ENCODE measurements at places on chromosomes 11 and 22. TPM values are rescaled to one million over a fixed set of nuclear protein-coding genes. Genes with fewer than 3 reads are reported as not detected.

- no peak for DNase-seq
Observed at GRCh38 chr11:46273511-46274205, 3.8 kb upstream of the CREB3L1 start.

- DNase-seq = no peak
Observed at GRCh38 chr11:379205-380094, 10.2 kb downstream of the B4GALNT4 start.

DNA sequence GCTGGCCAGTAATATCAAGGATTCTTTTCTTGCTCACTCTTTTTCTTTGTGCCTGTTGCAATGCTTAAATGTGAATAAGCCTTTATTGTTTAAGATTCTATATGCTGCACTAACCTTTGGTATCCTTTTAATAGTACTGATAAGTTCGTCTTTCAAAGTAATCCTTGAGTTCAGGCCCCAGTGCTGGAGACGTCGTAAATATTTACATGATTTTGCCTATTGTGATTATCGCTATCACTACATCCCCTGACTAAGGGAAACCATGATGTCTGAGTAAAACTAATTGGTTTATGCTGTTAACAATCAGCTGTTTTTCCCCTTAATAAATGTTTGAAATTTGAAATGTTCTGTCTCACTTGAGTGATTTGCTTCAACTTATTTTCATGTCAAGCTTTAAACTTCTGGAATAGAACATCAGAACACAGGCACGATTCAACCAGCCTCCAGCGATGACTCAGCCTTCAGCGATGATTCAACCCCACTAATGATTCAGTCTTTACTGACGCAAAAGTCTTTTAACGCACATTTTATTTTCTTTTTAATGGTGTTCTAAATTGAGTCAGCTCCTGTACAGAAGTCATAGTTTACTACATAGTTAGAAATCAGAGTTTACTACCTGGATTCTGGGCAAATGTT lies 3.9 kb downstream of the HTATIP2 start:
- peak; percentile 74 for DNase-seq

GRCh38 chr11:60966890-60967289 lies 4.6 kb upstream of the CD6 start:
- DNase-seq = no peak

GRCh38 chr11:114501901-114502300 lies 57.8 kb downstream of the NXPE1 start:
- DNase-seq = no peak

DNA sequence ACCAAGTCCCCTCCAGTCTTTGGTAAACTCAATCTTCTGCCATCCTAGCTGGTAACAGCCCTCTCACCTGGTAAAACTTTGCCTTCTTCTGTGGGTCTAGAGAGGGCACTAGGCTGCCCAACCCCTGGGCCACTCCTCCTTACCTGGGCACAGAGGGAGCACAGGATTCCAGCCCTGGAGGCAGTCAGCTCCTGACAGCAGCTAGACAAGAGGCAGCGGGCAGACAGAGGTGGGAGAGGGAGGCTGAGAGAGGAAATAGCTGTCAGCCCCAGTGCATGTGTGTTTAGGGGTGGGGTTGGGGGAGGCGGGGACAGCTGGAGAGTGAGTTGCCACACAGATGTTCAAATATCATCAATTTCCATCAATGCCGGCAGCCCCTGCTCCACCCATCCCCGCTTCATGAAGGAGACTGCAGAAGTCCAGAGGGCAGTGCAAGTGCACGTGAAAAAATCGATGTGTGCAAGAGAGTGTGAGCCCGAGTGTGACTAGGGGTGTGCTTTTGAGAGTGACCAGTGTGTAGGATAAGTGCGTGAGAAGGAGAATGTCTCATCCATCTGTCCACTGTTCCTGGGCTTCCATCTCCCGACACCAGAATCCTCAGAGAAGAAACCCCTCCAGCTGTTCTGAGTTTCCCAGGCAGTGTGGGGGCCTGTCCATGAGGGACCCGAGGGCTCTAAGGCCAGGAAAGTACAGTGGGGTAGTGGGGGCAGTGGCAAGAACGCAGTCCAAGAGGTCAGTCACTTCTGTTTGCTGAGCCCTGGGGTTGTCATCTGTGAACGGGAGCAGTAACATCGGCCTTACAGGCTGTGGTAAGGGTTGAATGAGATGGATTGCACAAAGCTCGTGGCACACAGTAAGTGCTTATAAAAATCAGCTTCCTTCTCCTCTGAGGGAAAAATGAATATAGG lies at the start of gene PTGDR2:
PTGDR2 (minus strand) TSS at position 225 of the 908 bp plus-strand sequence. CDS start 2,228 bp downstream, outside the sequence.
- DNase-seq = no peak

GRCh38 chr22:23259916-23260644 lies 79.8 kb downstream of the BCR start:
- no peak for DNase-seq

GRCh38 chr11:126336671-126337101 lies 18.8 kb upstream of the ST3GAL4 start:
- no peak for DNase-seq

GRCh38 chr11:123671534-123671933 lies 17.1 kb upstream of the SCN3B start:
- DNase-seq = no peak

GRCh38 chr11:75667255-75667830 lies 1.5 kb downstream of the MAP6 start:
- DNase-seq = no peak

DNA sequence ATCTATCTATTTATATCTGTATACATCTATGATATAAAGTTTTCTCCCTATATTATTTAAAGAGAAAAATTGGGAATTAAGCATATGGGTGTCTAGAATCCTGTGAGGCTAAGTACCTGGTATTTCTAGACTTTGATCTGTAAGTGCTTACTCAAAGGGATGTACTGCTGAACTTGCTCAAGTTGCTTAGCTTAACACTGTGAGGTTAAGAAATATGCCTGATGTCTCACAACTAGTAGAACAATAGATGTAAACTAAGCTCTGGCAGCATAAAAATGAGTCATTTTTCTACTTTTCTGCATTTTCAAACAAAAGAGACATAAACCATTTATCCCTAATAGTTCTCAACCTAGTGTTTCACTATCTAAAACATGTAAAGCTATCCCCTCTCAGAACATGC lies 744.4 kb upstream of the ANO3 start:
- DNase-seq = no peak

- DNase-seq = no peak
Observed at GRCh38 chr22:17872471-17872870, 98.2 kb upstream of the BID start.

DNA sequence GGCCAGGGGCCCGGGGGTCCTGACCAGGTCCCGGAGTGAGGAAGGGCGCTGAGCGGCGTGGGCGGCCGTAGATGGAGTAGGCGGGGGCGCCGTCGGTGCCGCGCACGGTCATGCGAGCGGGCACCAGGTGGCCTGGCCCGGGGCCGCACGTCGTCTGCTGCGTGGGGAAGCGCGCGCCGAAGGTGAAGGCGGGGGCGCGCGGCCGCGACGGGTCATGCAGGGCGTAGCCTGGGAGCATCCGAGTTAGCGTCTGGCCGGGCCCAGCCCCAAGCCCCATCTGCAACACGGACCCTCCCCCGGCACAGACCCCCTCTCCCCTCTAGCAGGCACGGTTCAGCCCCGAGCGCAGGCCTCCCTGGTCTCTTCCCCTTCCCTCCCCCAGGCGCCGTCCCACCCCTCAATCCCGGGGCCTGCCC lies 1.7 kb upstream of the TYMP start:
- DNase-seq = peak; percentile 45

DNA sequence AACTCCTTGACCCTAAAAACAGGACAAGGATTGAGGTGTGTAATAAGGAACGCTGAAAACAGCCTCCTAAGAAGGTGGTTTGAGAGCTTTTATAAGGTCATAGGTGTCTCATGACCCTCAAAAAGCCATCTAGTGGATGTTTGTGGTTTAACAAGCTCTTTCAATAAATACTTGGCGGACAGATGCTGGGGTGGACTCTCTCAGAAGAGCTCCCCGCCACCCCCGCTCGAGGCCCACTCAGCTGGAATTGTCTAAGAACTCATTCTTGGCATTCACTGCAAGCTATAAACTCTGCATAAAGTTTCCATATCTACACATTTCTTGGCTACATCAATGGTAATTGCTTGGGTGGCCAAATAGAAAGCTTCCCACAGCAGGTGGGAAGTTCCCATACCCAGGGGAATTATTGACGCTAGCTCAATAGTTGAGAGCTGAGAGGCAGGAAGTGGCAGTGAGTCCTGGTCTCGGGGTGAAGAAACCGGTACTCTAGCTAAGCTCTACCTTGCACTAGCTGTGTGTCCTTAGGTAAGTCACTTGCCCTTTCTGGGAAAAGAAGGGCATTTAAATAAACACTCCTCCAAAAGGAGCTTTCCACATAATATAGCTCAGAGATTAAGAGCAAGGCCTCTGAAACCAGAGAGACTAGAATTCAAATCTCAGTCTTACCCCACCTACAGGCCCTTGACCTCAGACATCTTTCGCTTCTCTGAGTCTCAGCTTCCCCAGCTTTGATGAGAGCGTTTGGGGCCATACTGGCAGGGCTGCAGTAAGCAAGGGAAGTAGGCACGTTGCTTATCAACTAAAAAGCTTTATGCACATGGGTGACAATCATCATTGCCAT lies 6.4 kb downstream of the MS4A15 start:
- no peak for DNase-seq

- DNase-seq = no peak
Observed at GRCh38 chr11:116989184-116989583, 109.0 kb downstream of the SIK3 start.

- DNase-seq = no peak
Observed at GRCh38 chr22:49838771-49839717, 11.4 kb upstream of the BRD1 start.

GRCh38 chr11:26021017-26021416 lies 310.9 kb upstream of the ANO3 start:
- DNase-seq = no peak

GRCh38 chr11:457111-457760 lies 7.2 kb downstream of the PTDSS2 start:
- DNase-seq = no peak

The P2RX6 gene
- total RNA-seq = 1.2 TPM

The PRODH gene
- total RNA-seq = not detected

The OR2D2 gene
- total RNA-seq = not detected

The SCN2B gene
- not detected for total RNA-seq

The CCDC157 gene
- 2.9 TPM for total RNA-seq

The TRIM34 gene
- 3.6 TPM for total RNA-seq

The HSPA8 gene
- total RNA-seq = 360 TPM

The PTPRCAP gene
- 1.3 TPM for total RNA-seq

The ZC3H7B gene
- 41.8 TPM for total RNA-seq

The LRP4 gene
- 0.77 TPM for total RNA-seq

Measured in uterus (tissue), 4 donors.